ENCODE measurements at places on chromosomes 16 and 17.

DNA sequence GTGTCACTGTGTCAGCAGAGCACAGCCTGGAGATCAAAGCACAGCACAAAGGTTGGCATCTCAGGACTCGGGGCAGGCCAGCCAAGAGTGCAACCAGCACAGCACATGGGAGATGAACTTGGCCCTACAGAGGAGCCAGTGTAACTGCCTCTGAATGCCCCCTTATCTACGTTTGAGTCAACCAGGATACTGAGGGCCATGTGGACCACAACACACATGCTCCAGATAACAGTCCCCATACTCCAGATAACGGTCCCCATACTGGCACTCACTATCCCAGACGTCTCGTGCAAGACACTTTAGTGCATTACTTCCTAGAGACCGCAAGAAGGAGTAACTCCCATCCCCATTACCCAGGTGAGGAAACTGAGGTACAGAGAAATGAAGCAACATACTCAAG, 88.2 kb downstream of the XYLT1 start:
- DNase-seq: no peak

DNA sequence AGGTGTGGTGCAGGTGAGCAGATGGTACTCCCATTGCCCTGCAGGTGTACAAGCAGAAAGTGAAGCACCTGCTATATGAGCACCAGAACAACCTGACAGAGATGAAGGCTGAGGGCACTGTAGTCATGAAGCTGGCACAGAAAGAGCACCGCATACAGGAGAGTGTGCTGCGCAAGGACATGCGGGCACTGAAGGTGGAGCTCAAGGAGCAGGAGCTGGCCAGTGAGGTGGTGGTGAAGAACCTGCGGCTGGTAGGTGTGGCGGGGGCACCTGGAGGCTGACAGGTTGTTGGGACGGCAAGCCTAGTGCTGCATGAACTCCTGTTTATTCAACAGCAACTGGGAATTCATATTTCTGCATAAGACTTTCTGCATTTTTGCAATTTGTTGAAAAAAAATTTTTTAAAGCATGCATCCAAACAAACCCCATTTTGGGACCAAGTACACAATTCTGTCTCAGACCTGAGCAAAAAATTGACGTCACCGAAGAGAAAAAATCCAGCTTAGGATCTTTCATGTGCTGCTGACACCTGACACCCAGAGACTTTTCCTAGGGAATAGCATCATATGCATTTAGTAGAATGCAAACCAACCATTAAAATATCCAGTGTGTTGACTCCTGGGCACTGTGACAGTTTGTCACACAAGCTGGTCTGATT, 13.5 kb upstream of the DBNDD1 start:
- DNase-seq: no peak

DNA sequence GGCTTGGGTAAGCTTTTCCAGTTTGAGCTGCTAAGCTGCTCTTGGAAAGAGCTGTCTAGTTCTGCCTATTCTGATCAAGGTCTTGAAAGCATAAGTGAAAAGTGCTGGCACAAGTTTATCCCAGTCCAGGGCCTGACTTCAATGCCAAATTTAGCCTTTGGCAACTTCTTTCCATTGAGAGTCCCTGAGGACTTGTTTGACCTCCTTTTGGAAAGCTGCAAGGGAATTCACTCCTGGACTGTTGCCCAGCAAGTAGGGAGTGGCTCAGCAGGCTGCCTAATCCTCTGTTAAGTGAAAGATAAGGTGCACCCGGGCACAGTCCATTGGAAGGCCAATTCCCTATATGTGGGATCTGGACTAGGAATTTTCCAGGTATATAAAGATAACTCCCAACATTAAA, 16.0 kb upstream of the TANC2 start:
- no peak for DNase-seq

GRCh38 chr16:72749091-72749490, 298.8 kb downstream of the ZFHX3 start:
- DNase-seq: no peak

GRCh38 chr17:41654678-41655607, 30.6 kb upstream of the KRT17 start:
- no peak for DNase-seq

GRCh38 chr17:39581759-39582085, 26.0 kb downstream of the NEUROD2 start:
- DNase-seq: no peak

DNA sequence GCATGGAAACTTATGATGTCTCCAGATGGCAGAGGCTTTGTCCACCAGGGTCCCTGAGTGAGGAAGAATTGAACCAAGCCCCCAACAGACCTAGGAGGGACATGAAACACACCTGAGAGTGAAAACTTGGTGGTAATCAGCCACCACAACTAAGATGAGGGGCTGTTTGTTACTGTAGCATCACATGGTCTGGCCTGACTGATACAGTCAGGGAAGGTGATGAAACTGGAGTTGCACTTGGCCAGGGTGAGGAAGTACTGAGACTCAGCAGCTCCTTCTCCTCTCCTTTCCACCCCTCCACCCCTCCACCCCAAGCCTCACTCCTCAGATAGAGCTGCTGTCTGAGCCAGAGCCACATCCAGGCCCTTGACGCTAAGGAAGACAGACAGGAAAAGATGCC, 37.2 kb downstream of the C16orf82 start:
- DNase-seq: no peak

DNA sequence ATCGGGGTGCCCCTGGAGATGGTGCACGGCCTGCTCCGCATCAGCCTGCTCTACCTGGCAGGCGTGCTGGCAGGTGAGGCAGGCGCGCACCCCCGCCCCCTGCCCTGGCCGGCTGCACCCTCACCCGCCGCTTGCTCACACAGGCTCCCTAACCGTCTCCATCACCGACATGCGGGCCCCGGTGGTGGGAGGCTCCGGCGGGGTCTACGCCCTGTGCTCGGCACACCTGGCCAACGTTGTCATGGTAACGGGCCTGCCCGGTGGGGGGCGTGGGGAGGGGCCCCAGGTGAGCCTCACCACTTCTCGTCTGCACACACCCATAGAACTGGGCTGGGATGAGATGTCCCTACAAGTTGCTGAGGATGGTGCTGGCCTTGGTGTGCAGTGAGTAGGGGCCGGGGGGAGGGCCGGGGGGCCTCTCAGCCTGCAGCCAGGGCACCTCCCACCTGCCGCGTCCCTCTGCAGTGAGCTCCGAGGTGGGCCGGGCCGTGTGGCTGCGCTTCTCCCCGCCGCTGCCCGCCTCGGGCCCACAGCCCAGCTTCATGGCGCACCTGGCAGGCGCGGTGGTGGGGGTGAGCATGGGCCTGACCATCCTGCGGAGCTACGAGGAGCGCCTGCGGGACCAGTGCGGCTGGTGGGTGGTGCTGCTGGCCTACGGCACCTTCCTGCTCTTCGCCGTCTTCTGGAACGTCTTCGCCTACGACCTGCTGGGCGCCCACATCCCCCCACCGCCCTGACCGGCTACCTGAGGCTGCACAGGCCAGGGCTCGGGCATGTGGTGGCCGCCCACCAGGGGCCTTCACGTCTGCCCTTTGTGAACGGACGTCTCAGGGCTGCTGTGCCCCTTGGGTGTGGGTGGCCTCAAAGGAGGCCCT, 2.1 kb downstream of the RHBDL1 start:
- DNase-seq: no peak
